CD8-positive, alpha-beta memory T cell (primary cell): ENCODE measurements at places on chromosomes 13 and 19. TPM values are rescaled to one million over a fixed set of nuclear protein-coding genes. Genes with fewer than 3 reads are reported as not detected.

Gene KIR3DL2
- 0.27 TPM for total RNA-seq

Gene ZNF528
- 14.2 TPM for total RNA-seq

Gene SLC15A1
- not detected for total RNA-seq

Gene IGFL4
- total RNA-seq: not detected

Gene LYPD3
- total RNA-seq: 0.84 TPM

Gene ERICH6B
- not detected for total RNA-seq

Gene LHB
- not detected for total RNA-seq

Gene STAP2
- total RNA-seq: 3.9 TPM

- no peak overlapping the region for H3K4me3 ChIP-seq
- no peak for DNase-seq
- H3K27me3 ChIP-seq: no peaks in the 10 kb centered on the region
- peaks cover 6% of the 10 kb centered on the region for H3K4me1 ChIP-seq
These were observed 4.0 kb upstream of the ZNF8 start for GRCh38 chr19:58274771-58275201.

DNA sequence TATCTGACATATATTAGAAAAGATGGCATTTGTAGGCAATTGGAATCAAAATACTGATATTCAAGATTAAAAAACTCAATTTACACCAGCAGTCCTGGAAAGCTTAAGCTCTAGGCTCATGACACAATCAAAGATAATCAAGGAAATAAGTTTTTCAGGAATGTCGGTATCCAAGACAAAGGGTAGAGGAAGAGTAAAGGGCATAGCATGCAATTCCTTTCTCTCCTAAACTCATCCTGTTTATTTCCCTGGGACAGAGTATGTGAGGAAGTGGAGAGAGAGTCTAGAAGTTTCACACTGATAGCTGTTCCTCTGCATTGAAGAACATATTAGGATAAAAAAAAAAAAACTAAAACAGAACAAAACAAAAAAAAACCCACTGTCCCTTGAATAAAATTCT, 2452.1 kb downstream of the PCDH9 start:
- no peak overlapping the region for H3K4me3 ChIP-seq
- no peaks in the 10 kb centered on the region for H3K36me3 ChIP-seq
- no peak overlapping the region for H3K27ac ChIP-seq
- no peaks in the 10 kb centered on the region for H3K4me1 ChIP-seq
- no peak for DNase-seq
- no peaks in the 10 kb centered on the region for H3K27me3 ChIP-seq

DNA sequence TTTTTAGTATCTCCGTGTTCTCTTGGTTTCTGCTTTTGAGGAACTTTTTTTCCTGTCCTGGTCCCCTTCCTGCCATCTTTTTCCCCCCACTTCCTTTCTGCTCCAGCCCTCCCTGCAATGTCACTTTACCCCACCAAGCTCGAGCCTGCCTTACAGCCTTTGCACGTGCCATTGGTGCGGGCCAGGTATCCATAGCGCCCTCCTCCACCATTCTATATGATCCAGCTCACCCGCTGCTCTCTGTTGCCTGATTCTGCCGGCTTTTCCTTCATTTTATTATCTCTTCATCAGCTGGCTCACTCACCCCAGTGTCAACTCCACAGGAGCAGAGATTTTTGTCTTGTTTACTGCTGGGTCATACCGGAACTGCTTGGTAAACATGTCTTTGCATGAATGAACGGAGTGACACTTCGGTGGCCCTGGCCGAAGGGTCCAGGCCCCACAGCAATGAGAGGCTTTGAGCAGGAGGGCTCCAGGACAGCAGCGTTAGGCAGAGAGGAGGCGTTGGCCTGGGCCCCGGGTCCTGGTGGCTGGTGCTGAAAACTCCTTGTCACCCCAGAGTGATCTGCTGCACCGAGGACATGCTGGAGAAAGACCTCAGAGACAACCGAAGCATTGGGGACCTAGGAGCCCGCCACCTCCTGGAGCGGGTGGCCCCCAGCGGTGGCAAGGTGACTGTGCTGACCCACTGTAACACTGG, 1.2 kb downstream of the MRI1 start:
- DNase-seq: no peak
- H3K27ac ChIP-seq: peak overlapping the region; percentile 0
- H3K4me1 ChIP-seq: peaks cover 16% of the 10 kb centered on the region
- H3K4me3 ChIP-seq: peak overlapping the region; percentile 29
- peaks cover 4% of the 10 kb centered on the region for H3K36me3 ChIP-seq
- H3K27me3 ChIP-seq: no peaks in the 10 kb centered on the region

GRCh38 chr13:36998624-36999041, 507 bp downstream of the ALG5 start:
- peak overlapping the region; percentile 95 for H3K27ac ChIP-seq
- peaks cover 13% of the 10 kb centered on the region for H3K36me3 ChIP-seq
- DNase-seq: no peak
- H3K27me3 ChIP-seq: no peaks in the 10 kb centered on the region
- peaks cover 22% of the 10 kb centered on the region for H3K4me1 ChIP-seq
- peak overlapping the region; percentile 95 for H3K4me3 ChIP-seq

GRCh38 chr13:43520351-43520750, 266.4 kb downstream of the ENOX1 start:
- DNase-seq: no peak
- no peaks in the 10 kb centered on the region for H3K27me3 ChIP-seq
- no peaks in the 10 kb centered on the region for H3K4me1 ChIP-seq
- no peak overlapping the region for H3K4me3 ChIP-seq
- no peaks in the 10 kb centered on the region for H3K36me3 ChIP-seq

- peak; percentile 40 for DNase-seq
- no peaks in the 10 kb centered on the region for H3K36me3 ChIP-seq
- H3K4me1 ChIP-seq: no peaks in the 10 kb centered on the region
- no peak overlapping the region for H3K27ac ChIP-seq
These were observed 6.9 kb downstream of the F10 start for GRCh38 chr13:113129480-113129879.

DNA sequence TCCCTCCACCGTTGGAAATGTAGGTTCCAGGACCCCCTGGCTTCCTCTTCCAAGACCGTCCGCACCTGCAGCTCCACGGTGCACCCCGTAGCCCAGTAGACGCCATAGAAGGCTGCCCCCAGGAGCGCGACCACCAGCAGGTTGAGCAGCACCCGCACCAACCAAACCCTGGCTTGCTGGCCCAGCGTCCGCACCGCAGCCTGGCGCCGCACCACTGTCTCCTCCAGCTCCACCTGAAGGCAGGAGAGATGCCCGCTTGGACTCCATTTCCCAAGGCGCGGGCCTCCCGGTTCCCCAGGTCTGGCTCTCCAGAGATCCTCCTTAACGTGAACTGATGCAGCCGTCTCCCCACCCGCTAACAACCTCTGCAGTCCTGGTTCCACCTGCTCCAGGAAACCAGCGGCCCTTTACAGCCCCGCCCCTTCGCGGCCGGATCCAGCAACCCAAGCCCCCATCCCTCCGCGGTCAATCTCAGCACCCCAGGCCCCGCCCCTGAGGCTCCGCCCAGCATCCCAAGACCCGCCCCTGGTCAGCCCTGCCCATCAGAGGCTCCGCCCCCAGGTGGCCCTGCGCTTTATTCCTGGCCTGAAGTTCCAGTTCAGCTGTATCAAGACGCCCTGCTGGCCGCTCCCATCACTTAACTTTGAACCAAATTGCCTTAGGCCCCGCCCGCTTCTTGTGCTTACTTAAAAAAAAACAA, 5.0 kb upstream of the LENG1 start:
- no peaks in the 10 kb centered on the region for H3K36me3 ChIP-seq
- H3K4me1 ChIP-seq: peaks cover 36% of the 10 kb centered on the region
- no peak overlapping the region for H3K27ac ChIP-seq
- no peaks in the 10 kb centered on the region for H3K27me3 ChIP-seq
- DNase-seq: peak; percentile 61

DNA sequence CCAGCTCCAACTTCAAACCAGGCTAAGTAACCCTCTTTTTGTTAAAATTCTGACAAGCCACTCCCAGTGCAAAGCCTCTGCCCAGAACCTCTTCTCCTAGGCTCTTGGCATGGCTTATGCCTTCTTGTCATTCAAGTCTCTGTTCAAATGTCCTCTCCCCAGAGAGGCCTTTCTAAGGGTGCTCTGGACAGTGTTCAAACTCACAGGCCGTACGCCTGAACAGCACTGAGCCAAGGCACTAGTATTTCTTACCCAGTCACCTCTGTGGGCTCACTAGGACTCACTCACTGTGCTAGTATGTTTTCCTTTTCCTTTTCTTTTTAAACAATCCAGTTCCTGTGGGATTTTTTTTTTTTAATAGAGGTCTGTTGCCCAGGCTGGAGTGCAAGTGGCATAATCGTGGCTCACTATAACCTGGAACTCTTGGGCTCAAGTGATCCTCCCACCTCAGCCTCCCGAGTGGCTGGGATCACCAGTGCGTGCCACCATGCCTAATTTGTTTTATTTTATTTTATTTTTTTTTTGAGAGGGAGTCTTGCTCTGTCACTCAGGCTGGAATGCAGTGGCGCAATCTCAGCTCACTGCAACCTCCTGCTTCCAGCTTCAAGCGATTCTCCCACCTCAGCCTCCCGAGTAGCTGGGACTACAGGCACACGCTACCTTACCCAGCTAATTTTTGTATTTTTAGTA, 2.3 kb upstream of the ASF1B start:
- H3K4me3 ChIP-seq: no peak overlapping the region
- no peak for DNase-seq
- H3K27ac ChIP-seq: no peak overlapping the region
- H3K4me1 ChIP-seq: peaks cover 23% of the 10 kb centered on the region
- H3K36me3 ChIP-seq: no peaks in the 10 kb centered on the region

DNA sequence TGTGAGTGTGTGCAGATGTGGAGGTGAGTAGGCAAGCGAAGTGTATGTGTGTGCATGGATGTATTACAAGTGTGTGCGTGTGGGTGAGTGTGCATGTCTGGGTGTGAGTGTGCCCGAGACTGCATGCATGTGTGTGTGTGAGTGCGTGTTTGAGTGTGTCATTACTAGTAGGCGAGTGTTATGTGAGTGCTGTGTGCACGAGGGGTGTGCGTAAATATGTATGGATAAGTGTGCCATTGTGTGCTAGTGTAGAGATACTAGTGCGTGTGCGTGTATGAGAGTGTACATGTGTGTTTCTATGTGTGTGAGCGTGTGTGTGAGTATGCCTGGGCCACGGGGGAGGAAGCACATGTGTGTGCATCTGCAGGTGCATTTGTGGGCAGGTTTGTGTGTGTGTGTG, 53.8 kb downstream of the CELF5 start:
- no peak overlapping the region for H3K27ac ChIP-seq
- H3K4me3 ChIP-seq: no peak overlapping the region

- peaks cover 5% of the 10 kb centered on the region for H3K27me3 ChIP-seq
- no peak for DNase-seq
- no peaks in the 10 kb centered on the region for H3K36me3 ChIP-seq
- H3K27ac ChIP-seq: no peak overlapping the region
- H3K4me1 ChIP-seq: peaks cover 12% of the 10 kb centered on the region
These were observed 100.0 kb downstream of the GADD45B start for GRCh38 chr19:2575734-2576481.

DNA sequence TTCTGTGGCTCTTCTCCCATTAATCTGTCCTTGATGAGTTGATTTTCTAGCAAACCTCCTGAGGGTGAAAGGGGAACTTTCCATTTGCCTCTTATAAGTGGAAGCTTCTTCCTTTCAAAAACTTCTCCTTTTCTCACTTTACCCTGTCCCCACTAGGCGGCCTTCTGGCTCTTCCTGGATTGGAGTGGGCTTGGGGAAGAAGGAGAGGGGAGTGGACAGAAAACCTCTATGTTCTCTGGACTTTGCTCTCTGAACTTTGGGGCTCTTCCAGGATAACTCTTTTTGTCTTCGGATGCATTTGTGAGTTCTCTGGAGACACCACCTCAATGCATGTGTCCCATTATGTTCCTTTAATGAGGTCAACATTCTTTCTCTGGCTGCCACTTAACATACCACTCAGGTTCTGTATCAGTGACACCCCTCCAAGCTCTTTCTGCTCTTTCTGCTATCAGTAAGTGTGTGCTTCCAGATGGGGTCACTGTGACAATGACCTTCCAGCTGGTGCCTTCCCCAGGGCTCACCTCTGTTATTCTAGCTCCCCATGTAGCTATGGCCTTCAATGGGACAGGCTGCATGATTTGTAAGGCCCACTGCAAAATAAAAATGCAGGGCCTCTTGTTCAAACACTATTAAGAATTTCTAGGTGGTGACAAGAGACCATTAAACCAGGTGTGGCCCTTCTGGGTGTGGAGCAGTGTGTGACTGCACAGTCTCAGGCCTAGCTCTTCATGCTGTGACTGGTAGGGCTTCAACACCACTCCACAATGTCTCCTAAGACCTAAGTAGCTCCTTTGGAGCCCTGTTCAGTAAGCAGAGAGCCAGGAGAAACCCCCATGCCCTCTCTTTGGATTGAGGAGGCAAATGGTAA, 389.2 kb downstream of the EFNB2 start:
- no peaks in the 10 kb centered on the region for H3K27me3 ChIP-seq
- DNase-seq: no peak
- H3K27ac ChIP-seq: no peak overlapping the region
- H3K36me3 ChIP-seq: no peaks in the 10 kb centered on the region
- no peak overlapping the region for H3K4me3 ChIP-seq
- H3K4me1 ChIP-seq: no peaks in the 10 kb centered on the region

DNA sequence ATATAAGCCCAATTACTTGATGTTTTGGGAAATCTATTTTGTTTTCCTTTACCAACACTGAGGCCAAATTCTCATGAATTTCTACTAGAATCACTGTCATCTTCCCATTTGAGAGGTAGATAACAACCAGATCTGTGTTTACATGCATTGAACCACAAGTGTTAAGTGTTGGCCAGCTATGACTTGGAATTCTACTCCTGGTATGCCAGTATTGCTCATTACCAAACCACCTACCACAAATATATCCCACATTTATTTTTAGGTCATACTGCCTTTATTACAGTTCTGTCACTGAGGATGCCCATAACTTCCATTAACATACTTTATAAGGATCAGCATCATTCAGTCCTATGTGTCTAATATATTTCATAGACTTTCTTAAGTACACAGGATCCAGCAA, 328.9 kb downstream of the DIAPH3 start:
- H3K27me3 ChIP-seq: no peaks in the 10 kb centered on the region
- no peak for DNase-seq
- H3K4me3 ChIP-seq: no peak overlapping the region
- H3K36me3 ChIP-seq: no peaks in the 10 kb centered on the region

GRCh38 chr13:44234566-44234965, 139.1 kb upstream of the SERP2 start:
- no peaks in the 10 kb centered on the region for H3K27me3 ChIP-seq
- no peak overlapping the region for H3K27ac ChIP-seq
- no peaks in the 10 kb centered on the region for H3K36me3 ChIP-seq
- DNase-seq: no peak
- H3K4me1 ChIP-seq: no peaks in the 10 kb centered on the region

- H3K4me1 ChIP-seq: no peaks in the 10 kb centered on the region
- H3K27ac ChIP-seq: no peak overlapping the region
- H3K36me3 ChIP-seq: no peaks in the 10 kb centered on the region
- H3K4me3 ChIP-seq: no peak overlapping the region
These were observed 55.9 kb upstream of the RANBP3 start for GRCh38 chr19:6033744-6034264.

DNA sequence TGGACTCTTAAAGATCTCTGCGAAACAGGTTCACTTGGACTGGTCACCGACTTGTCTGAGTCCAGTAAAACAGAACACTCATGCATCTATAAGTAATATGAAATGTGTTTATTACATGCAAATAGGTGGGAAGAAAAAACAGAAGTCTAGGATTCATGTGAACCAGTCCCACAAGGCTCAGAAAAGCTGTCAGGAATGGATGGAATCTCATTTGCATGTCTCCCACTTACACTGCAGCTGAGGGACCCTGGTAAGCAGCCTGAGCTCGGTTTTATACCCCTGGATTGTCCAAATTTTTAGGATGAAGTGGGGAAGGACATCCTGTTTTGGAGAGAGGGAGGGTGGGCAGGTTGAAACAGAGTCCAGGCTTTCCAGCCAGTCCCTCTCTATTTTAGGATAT, 1545.1 kb upstream of the PCDH20 start:
- no peak overlapping the region for H3K27ac ChIP-seq
- H3K36me3 ChIP-seq: no peaks in the 10 kb centered on the region
- no peak overlapping the region for H3K4me3 ChIP-seq
- DNase-seq: no peak
- H3K27me3 ChIP-seq: no peaks in the 10 kb centered on the region
